Activated CD4-positive, alpha-beta T cell treated with anti-CD3 and anti-CD28 coated beads, Interleukin-2, amount 10 ng/mL, durations not matched to agents 24 days and 14 days (primary cell): ENCODE measurements at places on chromosomes 11 and 22.

DNA sequence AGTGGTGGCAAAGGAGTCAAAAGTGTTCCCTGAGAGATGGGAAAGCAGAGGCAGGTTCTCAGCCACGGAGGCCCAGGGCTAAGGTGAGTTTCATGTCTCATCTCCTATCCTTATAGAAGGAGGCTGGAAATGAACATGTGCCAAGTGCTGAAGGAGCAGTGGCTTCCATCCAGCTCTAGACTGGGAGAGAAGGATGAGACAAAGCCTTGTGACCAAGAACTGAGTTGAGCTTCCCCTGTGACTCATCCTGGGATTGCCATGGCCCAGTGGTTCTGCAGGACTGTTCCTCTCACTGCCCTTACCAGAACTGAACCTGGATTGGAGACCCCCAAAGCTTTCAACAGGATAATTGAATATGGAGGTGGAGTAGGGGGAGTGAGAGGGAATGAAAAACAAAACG is 16.7 kb upstream of the OR9Q1 start:
- H3K4me1 ChIP-seq = peaks cover 3% of the 10 kb centered on the region
- no peaks in the 10 kb centered on the region for H3K36me3 ChIP-seq
- H3K4me3 ChIP-seq = no peak overlapping the region
- no peak overlapping the region for H3K27ac ChIP-seq

- DNase-seq = no peak
- H3K4me3 ChIP-seq = no peak overlapping the region
- H3K36me3 ChIP-seq = no peaks in the 10 kb centered on the region
- no peaks in the 10 kb centered on the region for H3K4me1 ChIP-seq
- no peak overlapping the region for H3K27ac ChIP-seq
Observed at GRCh38 chr11:75602951-75603350, 40.9 kb downstream of the SERPINH1 start.

DNA sequence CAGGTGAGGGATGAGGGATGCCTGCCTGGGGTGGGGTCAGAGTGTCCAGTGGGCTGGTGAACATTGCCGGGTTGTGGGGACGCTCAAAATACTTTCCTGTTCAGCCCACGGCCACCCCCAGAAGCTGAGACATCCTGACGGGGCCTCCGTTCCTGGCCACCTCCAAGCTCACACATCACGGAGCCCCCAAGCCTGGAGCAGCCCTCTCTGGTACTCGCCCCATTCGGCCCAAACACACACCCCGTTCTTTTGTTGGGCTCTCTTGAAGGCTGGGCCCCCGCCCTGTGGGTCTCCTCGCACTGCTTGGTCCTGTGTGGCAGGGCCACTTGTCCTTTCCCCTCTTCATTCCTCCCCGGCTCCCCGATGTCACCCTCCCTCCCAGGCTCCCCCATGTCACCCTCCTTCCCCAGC is 442.6 kb downstream of the TBC1D22A start:
- H3K27ac ChIP-seq = no peak overlapping the region
- H3K4me1 ChIP-seq = no peaks in the 10 kb centered on the region
- no peaks in the 10 kb centered on the region for H3K27me3 ChIP-seq

DNA sequence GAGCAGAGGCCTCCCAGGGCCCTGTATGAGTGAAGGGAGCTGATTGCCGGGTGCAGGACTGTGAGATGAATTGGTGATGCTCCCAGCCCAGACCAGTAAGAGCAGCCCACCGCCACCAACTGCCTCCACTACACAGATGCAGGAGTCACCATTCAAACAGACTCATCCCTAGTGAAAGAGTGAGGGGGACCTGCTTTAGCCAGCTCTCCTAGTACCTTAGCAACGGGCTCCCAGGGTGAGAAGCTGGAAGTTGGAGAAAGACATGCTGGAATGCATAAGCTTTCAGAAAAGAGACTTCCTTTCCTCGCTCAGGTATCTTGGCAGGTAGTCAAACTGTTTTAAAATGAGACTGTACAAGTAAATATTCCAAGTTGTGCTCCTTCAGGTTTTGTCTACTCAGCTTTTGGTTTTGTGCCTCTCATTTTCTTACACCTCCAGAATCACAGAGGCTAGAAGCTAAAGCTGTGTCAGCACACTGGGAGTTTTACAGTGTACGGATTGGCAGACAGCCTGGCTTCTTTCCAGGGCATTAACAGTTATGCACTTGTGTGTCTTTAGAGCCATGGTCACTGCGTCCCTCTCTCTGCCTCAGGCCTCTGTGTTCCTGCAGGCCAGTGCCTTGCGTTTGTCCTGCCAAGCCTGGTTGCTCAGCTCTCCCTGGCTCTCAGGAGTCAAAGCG is 146.2 kb downstream of the ATXN10 start:
- no peaks in the 10 kb centered on the region for H3K27me3 ChIP-seq
- H3K27ac ChIP-seq = no peak overlapping the region
- H3K36me3 ChIP-seq = peaks cover 3% of the 10 kb centered on the region
- H3K4me3 ChIP-seq = no peak overlapping the region
- no peak for DNase-seq

DNA sequence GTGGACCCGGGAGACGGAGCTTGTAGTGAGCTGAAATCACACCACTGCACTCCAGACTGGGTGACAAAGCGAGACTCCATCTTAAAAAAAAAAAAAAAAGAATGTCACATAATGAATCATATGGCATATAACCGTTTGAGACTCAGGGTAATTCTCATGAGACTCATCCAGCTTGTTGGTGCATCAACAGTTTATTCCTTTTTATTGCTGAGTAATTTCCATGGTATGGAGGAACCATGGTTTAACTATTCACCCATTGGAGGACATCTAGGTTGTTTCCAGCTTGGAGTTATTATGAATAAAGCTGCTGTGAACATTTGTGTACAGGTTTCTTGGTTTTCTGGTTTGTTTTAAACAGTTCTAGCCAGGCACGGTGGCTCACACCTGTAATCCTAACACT is 25.3 kb downstream of the PPARA start:
- H3K36me3 ChIP-seq = peaks cover 33% of the 10 kb centered on the region
- no peak overlapping the region for H3K27ac ChIP-seq
- no peaks in the 10 kb centered on the region for H3K27me3 ChIP-seq
- H3K4me3 ChIP-seq = no peak overlapping the region

DNA sequence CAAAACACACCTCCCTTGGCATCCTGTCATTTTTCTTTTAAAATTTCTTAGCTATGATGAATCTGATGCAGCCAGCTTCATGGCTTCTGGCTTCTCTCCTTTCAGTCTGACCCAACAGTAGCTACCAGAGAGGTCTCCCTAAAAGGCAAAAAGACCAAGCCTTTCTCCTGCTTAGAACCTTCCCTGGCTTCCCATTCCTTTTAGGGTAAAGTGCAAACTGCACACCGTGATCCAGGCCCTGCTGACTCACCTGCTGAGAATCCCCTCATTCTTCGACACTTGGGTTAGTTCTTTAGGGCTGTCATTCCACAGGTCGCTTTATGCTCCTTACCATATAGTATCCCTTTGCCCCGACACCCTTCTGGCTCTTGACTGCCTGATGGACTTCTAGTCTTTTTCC is 362.4 kb downstream of the MIAT start:
- H3K4me3 ChIP-seq = no peak overlapping the region
- H3K36me3 ChIP-seq = no peaks in the 10 kb centered on the region
- H3K27me3 ChIP-seq = peaks cover 3% of the 10 kb centered on the region
- no peaks in the 10 kb centered on the region for H3K4me1 ChIP-seq
- no peak for DNase-seq

- H3K4me3 ChIP-seq = no peak overlapping the region
- H3K27ac ChIP-seq = no peak overlapping the region
- H3K4me1 ChIP-seq = peaks cover 9% of the 10 kb centered on the region
- H3K27me3 ChIP-seq = peaks cover 16% of the 10 kb centered on the region
- DNase-seq = peak; percentile 72
Observed at GRCh38 chr11:71580057-71581003, 2.3 kb downstream of the KRTAP5-11 start.

DNA sequence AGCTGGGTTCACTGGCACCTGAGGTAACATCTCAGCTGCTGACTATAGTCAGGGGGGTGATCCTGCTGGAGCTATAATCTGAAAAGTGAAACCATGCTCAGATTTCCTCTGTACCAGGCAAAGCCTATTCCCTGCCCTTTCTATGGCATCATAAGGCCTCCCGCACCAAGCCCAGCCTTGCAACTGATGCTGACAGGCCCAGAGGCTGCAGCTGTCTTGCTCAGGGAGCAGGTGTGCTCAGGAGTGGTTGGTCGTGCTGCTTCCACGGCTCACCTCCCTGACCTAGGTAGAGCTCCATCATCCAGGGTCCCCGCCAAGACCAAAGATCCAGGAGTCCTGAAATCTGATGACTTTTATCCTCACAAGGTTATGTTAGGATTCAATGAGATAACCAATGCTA is 121.7 kb downstream of the FEZ1 start:
- no peak for DNase-seq
- H3K27me3 ChIP-seq = peaks cover 35% of the 10 kb centered on the region
- H3K4me3 ChIP-seq = no peak overlapping the region
- no peaks in the 10 kb centered on the region for H3K4me1 ChIP-seq
- no peaks in the 10 kb centered on the region for H3K36me3 ChIP-seq

GRCh38 chr11:124876818-124877630 is 11.8 kb downstream of the ROBO3 start:
- H3K4me1 ChIP-seq = peaks cover 11% of the 10 kb centered on the region
- H3K27ac ChIP-seq = peak overlapping the region; percentile 86

DNA sequence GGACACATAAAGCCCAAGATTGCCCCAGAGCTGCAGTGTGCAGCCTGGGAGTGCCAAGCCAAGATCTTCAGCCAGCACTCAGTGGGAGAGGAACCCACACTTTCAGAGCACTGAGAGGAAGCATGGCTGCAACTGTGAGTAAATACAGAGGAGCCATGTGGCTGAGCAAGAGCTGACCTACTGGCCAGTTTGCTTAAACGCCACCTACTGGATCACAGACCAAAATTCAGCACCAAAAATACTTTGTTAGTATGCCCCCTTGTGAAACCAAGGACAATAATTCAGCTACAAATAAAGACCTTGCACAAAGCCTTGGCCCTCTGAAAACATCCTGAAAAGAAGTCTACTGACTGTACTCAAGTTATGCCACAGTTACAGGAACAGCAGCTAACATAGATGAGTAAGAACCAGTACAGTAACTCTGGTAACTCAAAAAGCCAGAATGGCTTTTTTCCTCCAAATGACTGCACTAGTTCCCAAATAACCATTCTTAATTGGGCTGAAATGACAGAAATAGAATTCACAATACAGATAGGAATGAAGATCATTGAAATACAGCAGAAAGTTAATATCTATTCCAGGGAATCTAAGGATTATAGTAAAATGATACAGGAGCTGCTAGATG is 10.1 kb upstream of the OR4A15 start:
- H3K36me3 ChIP-seq = no peaks in the 10 kb centered on the region
- no peaks in the 10 kb centered on the region for H3K4me1 ChIP-seq
- no peaks in the 10 kb centered on the region for H3K27me3 ChIP-seq
- no peak for DNase-seq
- H3K27ac ChIP-seq = no peak overlapping the region

- H3K4me3 ChIP-seq = no peak overlapping the region
- H3K27me3 ChIP-seq = no peaks in the 10 kb centered on the region
- no peak overlapping the region for H3K27ac ChIP-seq
- peaks cover 5% of the 10 kb centered on the region for H3K36me3 ChIP-seq
- DNase-seq = no peak
Observed at GRCh38 chr11:43856993-43857392, 23.6 kb upstream of the ALKBH3 start.

DNA sequence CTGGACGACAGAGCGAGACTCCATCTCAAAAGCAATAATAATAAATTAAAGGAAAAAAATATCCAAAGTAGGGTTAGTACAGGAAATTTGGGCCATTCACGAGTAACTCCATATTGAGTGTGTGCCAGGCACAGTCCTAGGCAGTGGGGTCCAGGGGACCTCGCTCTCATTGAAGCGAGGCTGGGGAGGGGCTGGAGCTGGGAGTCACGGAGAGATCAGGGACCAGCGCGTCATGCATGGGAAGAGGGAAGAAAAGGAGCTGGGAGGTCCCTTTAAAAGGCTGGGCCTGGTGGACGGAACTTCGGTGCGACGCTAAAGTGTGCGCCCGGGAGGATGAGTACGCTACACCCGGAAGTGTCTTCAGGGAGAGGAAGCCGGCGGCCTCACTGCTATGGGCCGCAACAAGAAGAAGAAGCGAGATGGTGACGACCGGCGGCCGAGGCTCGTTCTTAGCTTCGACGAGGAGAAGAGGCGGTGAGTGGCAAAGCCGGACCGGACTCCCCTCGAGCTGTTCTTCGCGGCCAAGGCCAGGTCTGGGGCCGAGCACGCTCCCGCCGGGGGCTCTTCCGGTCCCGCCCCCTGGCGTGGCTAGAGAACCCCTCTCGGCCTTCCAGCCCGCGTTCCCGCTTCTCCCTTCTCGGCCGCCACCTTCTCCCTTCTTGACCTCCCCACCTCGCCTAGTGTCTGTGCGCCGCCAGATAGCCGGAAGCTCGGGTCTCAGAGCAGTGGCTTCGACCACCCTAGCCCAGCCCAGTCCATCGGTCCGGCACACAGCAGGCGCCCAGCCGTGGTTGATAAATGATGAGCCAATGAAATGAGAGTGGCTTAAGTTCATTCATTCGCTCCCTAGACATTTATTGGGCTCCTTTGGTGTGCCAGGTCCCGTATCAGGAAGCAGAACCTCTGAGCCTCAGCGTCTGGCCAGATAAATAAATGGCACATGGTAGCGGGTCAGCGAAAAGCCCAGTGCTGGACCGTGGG is at the start of gene NOL12:
Gene NOL12 (plus strand): TSS at position 342 of the 981 bp plus-strand sequence. CDS start 50 bp downstream, at position 392.
- peaks cover 26% of the 10 kb centered on the region for H3K36me3 ChIP-seq
- peaks cover 19% of the 10 kb centered on the region for H3K4me1 ChIP-seq
- peak; percentile 94 for DNase-seq

- H3K4me3 ChIP-seq = no peak overlapping the region
- no peaks in the 10 kb centered on the region for H3K27me3 ChIP-seq
- H3K4me1 ChIP-seq = no peaks in the 10 kb centered on the region
- DNase-seq = no peak
- H3K27ac ChIP-seq = no peak overlapping the region
- H3K36me3 ChIP-seq = no peaks in the 10 kb centered on the region
Observed at GRCh38 chr11:103378931-103379330, 269.7 kb downstream of the DYNC2H1 start.

DNA sequence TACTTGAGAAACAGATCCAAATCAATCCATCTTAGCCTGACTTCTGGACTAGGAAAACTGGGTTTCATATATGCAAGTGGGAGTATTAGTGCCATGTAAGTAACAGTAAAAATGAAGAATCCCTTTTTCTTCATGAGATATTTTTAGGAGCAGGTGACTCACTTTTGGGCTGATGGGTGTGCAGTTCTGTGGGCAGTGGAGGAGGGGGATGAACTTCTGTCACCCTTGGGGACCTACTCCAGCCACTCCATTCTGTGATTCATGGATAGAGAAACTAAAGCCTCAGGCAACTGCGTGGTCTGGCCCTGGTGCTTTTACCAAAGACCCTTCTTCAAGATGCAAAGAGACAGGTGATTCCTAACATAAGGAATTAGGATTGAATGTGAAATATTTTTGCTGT is 208.6 kb upstream of the NARS2 start:
- no peaks in the 10 kb centered on the region for H3K36me3 ChIP-seq
- H3K4me1 ChIP-seq = no peaks in the 10 kb centered on the region
- H3K4me3 ChIP-seq = no peak overlapping the region
- DNase-seq = no peak
- H3K27me3 ChIP-seq = peaks cover 11% of the 10 kb centered on the region
- no peak overlapping the region for H3K27ac ChIP-seq
